ENCODE measurements at places on chromosomes 6 and 20.
A peak's percentile ranks its signal among the peaks of the same experiment; 100 is the strongest.

DNA sequence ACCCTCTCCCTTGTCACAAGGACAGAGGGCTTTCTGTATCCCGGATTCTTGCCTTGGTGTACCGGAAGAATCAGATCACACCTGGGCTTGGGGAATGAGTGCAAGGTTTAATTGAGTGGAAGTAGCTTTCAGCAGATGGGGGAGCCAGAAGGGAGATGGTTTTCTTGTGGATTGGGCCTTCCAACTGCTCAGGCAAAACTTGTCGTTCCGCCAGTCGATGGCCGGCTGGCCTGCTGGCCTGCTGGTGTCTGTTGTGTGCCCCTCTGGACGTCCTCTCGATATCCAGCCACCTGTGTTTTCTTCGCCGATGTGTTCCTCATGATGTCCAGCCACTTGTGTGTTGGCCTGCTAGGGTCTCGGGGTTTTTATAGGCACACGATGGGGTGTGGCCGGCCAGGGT lies 168.1 kb downstream of the CDKAL1 start:
- DNase-seq: no peak

- DNase-seq: no peak
Measured at GRCh38 chr6:160111806-160112205, 9.8 kb upstream of the SLC22A1 start.

DNA sequence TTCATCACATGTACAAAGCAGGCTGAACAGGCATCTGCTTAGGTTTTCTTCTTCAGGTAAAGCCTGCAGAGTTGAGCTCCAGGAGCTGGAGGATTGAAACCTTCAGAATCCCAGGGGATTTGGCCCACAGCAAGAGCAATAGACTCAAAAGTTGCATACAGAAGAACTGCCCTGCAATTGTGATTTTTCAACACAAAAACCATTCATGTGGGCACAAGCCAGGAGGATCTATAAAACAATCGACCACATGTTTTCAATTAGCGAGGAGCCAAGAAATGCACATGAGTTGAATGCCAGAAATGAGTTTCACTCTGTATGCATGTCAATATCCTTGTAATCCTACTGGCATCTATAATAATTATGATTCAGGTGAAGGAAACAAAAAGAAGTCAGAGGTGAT lies 576.4 kb downstream of the HDGFL1 start:
- no peak for DNase-seq

DNA sequence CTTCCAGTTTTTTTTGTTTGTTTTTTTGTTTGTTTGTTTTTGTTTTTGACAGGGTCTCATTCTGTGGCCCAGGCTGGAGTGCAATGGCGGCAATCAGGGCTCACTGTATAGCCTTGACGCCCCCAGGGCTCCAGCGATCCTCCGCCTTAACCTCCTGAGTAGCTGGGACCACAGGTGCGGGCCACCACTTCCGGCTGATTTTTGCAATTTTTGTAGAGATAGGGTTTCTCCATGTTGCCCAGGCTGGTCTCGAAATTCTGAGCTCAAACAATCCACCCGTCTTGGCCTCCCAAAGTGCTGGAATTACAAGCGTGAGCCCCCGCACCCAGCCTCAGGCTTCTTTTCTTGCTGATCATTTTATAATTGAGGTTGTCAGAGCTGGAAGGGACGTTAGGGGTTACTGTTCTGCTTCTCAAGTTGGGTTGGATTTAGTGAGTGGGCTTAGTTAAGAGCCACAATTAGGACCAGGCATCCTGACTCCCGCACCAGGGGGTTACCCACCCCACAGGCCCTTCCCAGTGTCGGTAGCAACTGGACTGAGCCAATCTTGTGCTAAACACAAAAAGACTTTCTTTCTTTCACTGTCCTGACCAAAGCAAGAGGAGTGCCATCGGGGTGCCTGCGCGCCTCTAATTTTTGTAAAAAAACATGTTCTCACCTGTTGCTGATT lies 13.1 kb upstream of the ZSCAN9 start:
- no peak for DNase-seq

DNA sequence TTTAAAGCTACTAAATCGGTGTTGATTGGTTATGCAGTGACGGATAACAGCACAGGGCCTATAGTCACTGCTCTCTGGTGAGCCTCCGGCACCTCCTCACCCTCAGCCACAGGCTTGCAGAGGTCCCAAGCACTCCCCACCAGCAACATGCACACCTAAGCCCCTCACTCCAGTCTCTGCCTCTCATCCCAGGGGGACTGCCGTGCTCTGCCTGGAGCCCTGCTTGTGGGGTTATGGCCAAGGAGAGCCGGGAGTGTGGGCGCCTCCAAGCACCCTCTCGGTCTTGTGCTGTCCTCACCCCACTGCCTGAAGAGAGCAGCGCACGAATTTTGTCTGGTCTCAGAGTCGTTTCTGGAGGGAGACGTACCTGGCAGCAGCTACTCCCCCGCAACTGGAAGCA lies 6.8 kb upstream of the EEF1A2 start:
- DNase-seq: no peak

DNA sequence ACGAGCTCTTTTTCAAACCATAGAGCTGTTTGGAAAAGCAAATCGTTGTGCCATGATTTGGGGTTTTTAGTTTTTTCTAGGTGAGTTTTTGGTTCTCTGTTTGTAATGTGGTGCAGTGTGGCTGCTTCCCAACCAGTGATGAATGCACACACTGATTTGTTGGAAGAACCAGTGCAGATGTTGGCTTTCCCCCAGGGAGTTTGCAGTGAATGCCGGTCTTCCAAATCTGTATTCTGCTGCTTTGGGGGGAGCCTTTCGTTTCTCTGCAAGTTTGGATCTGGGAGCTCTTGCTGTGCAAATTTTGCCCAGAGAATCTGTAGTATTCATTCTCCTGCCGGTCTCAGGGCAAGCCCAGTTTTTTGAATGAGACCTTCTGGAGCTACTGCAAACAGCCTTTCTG lies 14.5 kb downstream of the HECA start:
- DNase-seq: peak; percentile 49
